ENCODE measurements at places on chromosomes 16 and 17. TPM values are rescaled to one million over a fixed set of nuclear protein-coding genes. Genes with fewer than 3 reads are reported as not detected.

GRCh38 chr16:71537643-71538042 is 11.4 kb downstream of the CHST4 start:
- H3K4me1 ChIP-seq: peaks cover 4% of the 10 kb centered on the region
- no peak overlapping the region for H3K27ac ChIP-seq
- H3K36me3 ChIP-seq: no peaks in the 10 kb centered on the region
- peak; percentile 66 for DNase-seq

The C17orf67 gene
- total RNA-seq: 3.0 TPM

The CHST5 gene
- total RNA-seq: 0.71 TPM

DNA sequence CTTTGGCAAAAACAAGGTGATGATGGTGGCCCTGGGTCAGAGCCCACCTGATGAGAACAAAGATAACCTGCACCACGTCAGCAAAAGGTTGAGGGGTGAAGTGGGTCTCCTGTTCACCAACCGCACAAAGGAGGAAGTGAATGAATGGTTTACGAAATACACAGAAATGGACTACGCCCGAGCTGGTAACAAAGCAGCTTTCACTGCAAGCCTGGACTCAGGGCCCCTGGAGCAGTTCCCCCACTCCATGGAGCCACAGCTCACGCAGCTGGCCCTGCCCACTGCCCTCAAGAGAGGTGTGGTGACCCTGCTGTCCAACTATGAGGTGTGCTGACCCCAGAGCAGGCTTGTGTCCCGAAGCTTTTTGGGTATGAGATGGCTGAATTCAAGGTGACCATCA is 29.7 kb upstream of the DLX4 start:
- no peak overlapping the region for H3K27ac ChIP-seq
- H3K36me3 ChIP-seq: no peaks in the 10 kb centered on the region
- H3K4me1 ChIP-seq: peaks cover 12% of the 10 kb centered on the region
- H3K4me3 ChIP-seq: no peak overlapping the region

The TMEM219 gene
- 78.0 TPM for total RNA-seq

DNA sequence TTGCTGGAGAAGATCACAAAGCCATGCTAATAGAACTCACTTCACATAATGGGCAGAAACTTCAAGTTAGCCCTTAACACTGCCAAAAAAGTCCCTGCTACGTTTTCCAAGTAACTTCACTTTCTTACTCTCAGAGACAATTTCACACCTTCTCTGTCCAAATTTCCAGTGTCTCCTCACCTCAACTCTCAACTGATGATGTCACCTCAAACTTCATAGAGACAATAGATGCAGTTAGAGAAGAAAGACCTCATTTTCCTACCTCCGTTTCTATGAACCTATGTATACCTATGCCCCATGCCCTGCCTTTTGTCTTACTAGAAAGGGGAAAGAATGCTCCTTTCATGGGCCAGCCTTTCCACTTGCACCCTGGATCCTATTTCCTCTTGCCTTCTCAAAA is 14.2 kb upstream of the EFCAB3 start:
- DNase-seq: no peak
- no peaks in the 10 kb centered on the region for H3K4me1 ChIP-seq
- H3K4me3 ChIP-seq: no peak overlapping the region
- H3K27me3 ChIP-seq: no peaks in the 10 kb centered on the region

GRCh38 chr17:77834170-77835115 is 124.1 kb upstream of the TNRC6C start:
- no peaks in the 10 kb centered on the region for H3K36me3 ChIP-seq
- no peak for DNase-seq
- no peaks in the 10 kb centered on the region for H3K27me3 ChIP-seq

GRCh38 chr16:88662222-88662842 is 559 bp downstream of the MVD start:
- H3K27me3 ChIP-seq: no peaks in the 10 kb centered on the region
- peak overlapping the region; percentile 83 for H3K4me3 ChIP-seq
- H3K36me3 ChIP-seq: peaks cover 5% of the 10 kb centered on the region
- H3K4me1 ChIP-seq: peaks cover 18% of the 10 kb centered on the region

- no peak for DNase-seq
- H3K27me3 ChIP-seq: no peaks in the 10 kb centered on the region
- H3K27ac ChIP-seq: no peak overlapping the region
- no peak overlapping the region for H3K4me3 ChIP-seq
- peaks cover 19% of the 10 kb centered on the region for H3K4me1 ChIP-seq
- peaks cover 7% of the 10 kb centered on the region for H3K36me3 ChIP-seq
Measured at GRCh38 chr16:79217375-79218011, 383.0 kb downstream of the MAF start.

DNA sequence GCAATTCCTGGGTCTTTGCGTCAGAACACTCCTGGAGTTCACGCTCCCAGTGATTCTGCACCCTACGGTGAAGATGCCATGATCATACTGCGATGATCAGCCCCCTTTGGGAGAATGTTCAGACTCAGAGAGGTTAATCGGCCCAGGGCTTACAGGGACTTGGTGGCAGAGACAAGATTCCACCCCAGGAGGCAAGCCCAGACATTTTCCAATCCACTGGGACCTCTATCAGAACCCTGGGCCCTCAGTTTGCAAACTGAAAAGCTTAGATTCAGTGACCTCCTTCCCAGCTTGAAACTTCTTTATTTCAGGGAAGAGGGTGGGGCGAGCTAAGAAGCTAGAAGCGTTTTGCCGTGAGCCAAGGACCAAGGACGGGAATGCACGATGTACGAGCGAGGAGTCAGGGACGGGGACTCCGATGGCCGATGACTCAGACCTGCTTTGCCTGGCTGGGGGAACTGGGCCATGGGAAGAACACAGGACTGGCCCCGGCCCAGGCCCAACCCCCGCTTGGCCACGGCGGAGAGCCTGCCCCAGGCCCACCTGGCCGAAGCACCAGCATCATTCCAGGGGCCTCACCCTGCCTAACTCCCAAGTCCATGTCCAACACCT is 34.7 kb downstream of the SOCS3 start:
- H3K4me3 ChIP-seq: no peak overlapping the region
- no peaks in the 10 kb centered on the region for H3K36me3 ChIP-seq
- H3K4me1 ChIP-seq: peaks cover 31% of the 10 kb centered on the region
- no peaks in the 10 kb centered on the region for H3K27me3 ChIP-seq
